Epithelial cell of alveolus of lung (primary cell): ENCODE measurements at places on chromosomes 2 and 18. TPM values are rescaled to one million over a fixed set of nuclear protein-coding genes. Genes with fewer than 3 reads are reported as not detected.

The LANCL1 gene
- 33.1 and 53.7 TPM in 2 replicates for total RNA-seq

The TMEM182 gene
- 2.6 and 2.7 TPM in 2 replicates for total RNA-seq

The SNTG2 gene
- not detected in 2 replicates for total RNA-seq

The VIT gene
- 0.39 TPM in 1 of 2 replicates, not detected in the other for total RNA-seq

The GPR155 gene
- total RNA-seq = 1.6 and 2.2 TPM in 2 replicates

The RTKN gene
- total RNA-seq = 15.1 and 15.7 TPM in 2 replicates

The UGT1A3 gene
- not detected in 2 replicates for total RNA-seq

The CROCC2 gene
- total RNA-seq = 0.80 TPM in 1 of 2 replicates, not detected in the other

The CEP68 gene
- 5.2 and 9.1 TPM in 2 replicates for total RNA-seq

The SERPINB3 gene
- under 0.01 TPM in 1 of 2 replicates, not detected in the other for total RNA-seq

The CFAP210 gene
- not detected in 2 replicates for total RNA-seq

The TDRD15 gene
- not detected in 2 replicates for total RNA-seq

The NPAS2 gene
- total RNA-seq = 10.9 and 22.5 TPM in 2 replicates

The FIGN gene
- 1.0 and 5.3 TPM in 2 replicates for total RNA-seq

The RAB6C gene
- total RNA-seq = under 0.01 TPM in 1 of 2 replicates, not detected in the other

The SLC23A3 gene
- 1.4 TPM in 1 of 2 replicates, not detected in the other for total RNA-seq

The SDC1 gene
- total RNA-seq = 12.1 and 32.2 TPM in 2 replicates

The HJURP gene
- 8.4 and 22.4 TPM in 2 replicates for total RNA-seq

The TUBA3D gene
- total RNA-seq = not detected in 2 replicates

The CCDC102B gene
- 12.8 and 18.3 TPM in 2 replicates for total RNA-seq

The WDR43 gene
- total RNA-seq = 21.6 and 47.6 TPM in 2 replicates
